ENCODE measurements at places on chromosomes 13 and 19.

- no peak for DNase-seq
Observed at GRCh38 chr13:69579351-69579750, 528.3 kb upstream of the ATXN8OS start.

GRCh38 chr13:62119739-62120700 lies 704.4 kb upstream of the PCDH20 start:
- DNase-seq: no peak

- no peak for DNase-seq
Observed at GRCh38 chr13:113491418-113491883, 940 bp upstream of the DCUN1D2 start.

DNA sequence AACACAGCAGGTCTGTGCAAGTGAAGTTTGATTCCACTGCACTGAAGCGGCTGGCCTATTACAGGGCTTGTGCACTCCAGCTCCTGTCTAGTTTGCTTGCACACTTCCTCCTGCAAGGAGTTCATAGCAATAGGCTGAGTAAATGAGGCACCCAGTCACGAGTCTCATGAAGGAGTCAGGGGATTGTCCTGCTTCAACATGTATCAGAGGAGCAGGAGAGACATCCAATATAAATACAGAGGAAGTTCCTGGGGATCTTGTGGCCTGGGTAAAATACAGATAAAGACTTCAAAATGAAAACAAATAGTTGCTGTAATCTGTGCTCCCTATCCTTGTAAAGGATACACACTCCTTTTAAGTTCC lies 259.9 kb downstream of the SLITRK1 start:
- no peak for DNase-seq
